Activated CD4-positive, alpha-beta memory T cell treated with anti-CD3 and anti-CD28 coated beads, Interleukin-2, amount 10 ng/mL, durations not matched to agents 7 days and 5 days (primary cell): ENCODE measurements at places on chromosomes 13 and 19.

- H3K4me3 ChIP-seq = no peak overlapping the region
- peaks cover 38% of the 10 kb centered on the region for H3K36me3 ChIP-seq
- peaks cover 2% of the 10 kb centered on the region for H3K27me3 ChIP-seq
- H3K27ac ChIP-seq = no peak overlapping the region
Observed at GRCh38 chr19:1387684-1388636, 4.3 kb downstream of the NDUFS7 start.

- peaks cover 21% of the 10 kb centered on the region for H3K4me1 ChIP-seq
- H3K4me3 ChIP-seq = peak within 1 kb of the TSS; percentile 79
Observed at GRCh38 chr13:20231839-20232555, at the start of gene GJB6. GJB6 (minus strand) TSS chr13:20232319; CDS start chr13:20223480, 8,839 bp downstream.

DNA sequence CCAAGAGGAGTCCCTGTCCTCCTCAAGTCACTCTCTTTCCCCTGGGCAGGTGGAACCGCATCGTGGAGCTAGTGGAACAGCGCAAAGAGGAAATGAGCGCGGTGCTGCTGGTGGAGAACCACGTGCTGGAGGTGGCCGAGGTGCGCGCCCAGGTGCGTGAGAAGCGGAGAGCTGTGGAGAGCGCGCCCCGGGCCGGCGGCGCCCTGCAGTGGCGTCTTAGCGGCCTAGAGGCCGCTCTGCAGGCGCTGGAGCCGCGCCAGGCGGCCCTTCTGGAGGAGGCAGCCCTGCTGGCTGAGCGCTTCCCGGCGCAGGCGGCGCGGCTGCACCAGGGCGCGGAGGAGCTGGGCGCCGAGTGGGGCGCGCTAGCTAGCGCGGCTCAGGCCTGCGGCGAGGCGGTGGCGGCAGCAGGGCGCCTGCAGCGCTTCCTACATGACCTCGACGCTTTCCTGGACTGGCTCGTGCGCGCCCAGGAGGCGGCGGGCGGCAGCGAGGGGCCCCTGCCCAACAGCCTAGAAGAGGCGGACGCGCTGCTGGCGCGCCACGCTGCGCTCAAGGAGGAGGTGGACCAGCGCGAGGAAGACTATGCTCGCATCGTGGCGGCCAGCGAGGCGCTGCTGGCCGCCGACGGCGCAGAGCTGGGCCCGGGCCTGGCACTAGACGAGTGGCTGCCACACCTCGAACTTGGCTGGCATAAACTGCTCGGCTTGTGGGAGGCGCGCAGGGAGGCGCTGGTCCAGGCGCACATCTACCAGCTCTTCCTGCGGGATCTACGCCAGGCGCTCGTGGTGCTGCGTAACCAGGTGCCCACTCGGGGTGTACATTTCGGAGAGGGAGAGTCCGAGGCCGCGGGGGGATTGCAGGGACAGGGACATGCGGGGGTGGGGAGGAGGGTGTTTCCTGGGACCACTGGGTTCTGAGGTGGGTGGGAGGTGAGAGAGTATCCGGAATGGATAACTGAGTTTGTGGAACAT lies 52.8 kb downstream of the SPTBN4 start:
- no peak for DNase-seq
- H3K27me3 ChIP-seq = peaks cover 22% of the 10 kb centered on the region
- no peak overlapping the region for H3K27ac ChIP-seq
- no peaks in the 10 kb centered on the region for H3K36me3 ChIP-seq
- H3K4me1 ChIP-seq = peaks cover 3% of the 10 kb centered on the region
- no peak overlapping the region for H3K4me3 ChIP-seq

GRCh38 chr19:18865973-18866799 lies 29.8 kb downstream of the CERS1 start:
- peak; percentile 65 for DNase-seq
- no peaks in the 10 kb centered on the region for H3K27me3 ChIP-seq
- H3K27ac ChIP-seq = no peak overlapping the region
- peaks cover 62% of the 10 kb centered on the region for H3K36me3 ChIP-seq
- no peak overlapping the region for H3K4me3 ChIP-seq

DNA sequence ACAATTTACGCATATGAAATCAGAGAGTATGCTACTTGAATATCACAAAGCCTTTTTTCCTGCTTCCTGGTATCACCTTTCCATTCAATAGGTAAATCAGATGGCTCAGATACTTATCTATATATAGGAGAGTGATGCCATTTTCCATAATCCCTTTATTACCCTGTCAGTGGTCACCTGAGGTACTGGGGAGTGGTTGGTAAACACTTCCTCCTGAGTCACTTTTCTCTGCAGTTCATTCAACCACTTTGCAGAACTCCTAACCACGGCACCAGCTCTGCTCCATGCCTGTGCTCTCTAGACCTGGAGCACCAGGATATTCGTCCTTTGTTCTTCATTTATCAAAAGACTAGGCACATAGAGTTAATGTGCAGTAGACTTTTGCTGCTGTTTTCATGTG lies 748.5 kb upstream of the KLHL1 start:
- no peaks in the 10 kb centered on the region for H3K36me3 ChIP-seq
- no peak for DNase-seq
- H3K4me1 ChIP-seq = no peaks in the 10 kb centered on the region
- H3K27me3 ChIP-seq = no peaks in the 10 kb centered on the region
- no peak overlapping the region for H3K27ac ChIP-seq
- H3K4me3 ChIP-seq = no peak overlapping the region

- no peak overlapping the region for H3K4me3 ChIP-seq
- no peak for DNase-seq
- peaks cover 14% of the 10 kb centered on the region for H3K4me1 ChIP-seq
- no peaks in the 10 kb centered on the region for H3K36me3 ChIP-seq
- peaks cover 5% of the 10 kb centered on the region for H3K27me3 ChIP-seq
Observed at GRCh38 chr13:77387607-77388200, 60.8 kb upstream of the MYCBP2 start.

DNA sequence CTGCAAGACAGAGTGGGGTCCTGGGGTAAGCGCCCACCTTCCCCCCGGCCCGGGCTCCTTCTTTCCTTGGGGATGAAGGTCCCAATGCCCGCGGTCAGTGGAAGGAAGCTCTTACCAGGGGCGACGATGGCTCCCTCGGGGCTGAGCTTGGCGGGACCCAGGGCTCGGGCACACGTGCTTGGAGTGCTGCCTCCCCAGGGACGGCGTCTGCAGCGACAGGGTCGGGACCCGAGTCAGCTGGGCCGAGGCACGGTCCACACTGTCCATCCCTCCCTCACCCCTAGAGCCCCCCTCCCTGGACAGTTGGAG lies 3.5 kb downstream of the JSRP1 start:
- H3K27me3 ChIP-seq = peaks cover 30% of the 10 kb centered on the region
- H3K4me1 ChIP-seq = peaks cover 17% of the 10 kb centered on the region
- DNase-seq = no peak
- H3K36me3 ChIP-seq = peaks cover 6% of the 10 kb centered on the region

DNA sequence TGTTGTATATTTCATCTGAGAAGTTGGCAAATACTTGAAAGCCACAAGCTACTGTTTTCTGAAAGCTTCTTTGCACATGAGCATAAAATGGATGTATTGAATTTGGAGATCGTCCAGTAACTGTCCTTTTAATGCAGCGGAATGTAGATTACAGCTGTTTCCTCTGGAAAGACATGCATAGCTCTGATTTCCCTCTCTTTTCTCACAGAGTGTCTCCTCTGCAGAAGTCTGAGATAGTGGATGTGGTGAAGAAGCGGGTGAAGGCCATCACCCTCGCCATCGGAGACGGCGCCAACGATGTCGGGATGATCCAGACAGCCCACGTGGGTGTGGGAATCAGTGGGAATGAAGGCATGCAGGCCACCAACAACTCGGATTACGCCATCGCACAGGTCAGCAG lies 283.0 kb downstream of the SHISA2 start:
- peaks cover 3% of the 10 kb centered on the region for H3K36me3 ChIP-seq
- no peak for DNase-seq
- no peaks in the 10 kb centered on the region for H3K27me3 ChIP-seq
- H3K27ac ChIP-seq = no peak overlapping the region
- H3K4me3 ChIP-seq = no peak overlapping the region

- H3K27me3 ChIP-seq = peaks cover 17% of the 10 kb centered on the region
- H3K36me3 ChIP-seq = no peaks in the 10 kb centered on the region
- DNase-seq = no peak
- H3K27ac ChIP-seq = no peak overlapping the region
Observed at GRCh38 chr13:98396071-98396710, 180.7 kb downstream of the STK24 start.

- peaks cover 1% of the 10 kb centered on the region for H3K27me3 ChIP-seq
- H3K27ac ChIP-seq = no peak overlapping the region
- DNase-seq = no peak
- no peak overlapping the region for H3K4me3 ChIP-seq
Observed at GRCh38 chr13:110017379-110017778, 231.0 kb upstream of the IRS2 start.

DNA sequence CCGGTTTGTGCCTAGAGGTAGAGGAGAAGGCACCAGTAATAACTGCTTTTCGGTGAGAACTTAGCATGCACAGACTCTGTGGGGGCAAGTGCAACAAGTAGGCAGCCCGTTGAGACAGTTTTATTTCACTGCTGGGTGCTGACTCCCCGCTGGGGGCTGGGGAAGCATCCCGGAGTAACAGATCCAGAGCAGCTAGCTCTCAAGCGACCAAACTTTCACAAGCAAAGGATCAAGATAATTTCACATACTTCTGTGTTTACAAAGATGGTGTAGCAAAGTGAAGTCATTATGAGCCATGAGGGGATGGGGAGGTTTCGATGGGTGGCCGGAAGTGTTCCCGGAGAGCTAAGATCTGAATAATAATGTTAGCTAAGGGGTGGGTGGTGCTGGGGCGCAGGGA lies 2.8 kb downstream of the NACC1 start:
- H3K27ac ChIP-seq = peak overlapping the region; percentile 47
- H3K36me3 ChIP-seq = peaks cover 12% of the 10 kb centered on the region
- peaks cover 53% of the 10 kb centered on the region for H3K4me1 ChIP-seq
- H3K4me3 ChIP-seq = no peak overlapping the region
- no peaks in the 10 kb centered on the region for H3K27me3 ChIP-seq
- no peak for DNase-seq

DNA sequence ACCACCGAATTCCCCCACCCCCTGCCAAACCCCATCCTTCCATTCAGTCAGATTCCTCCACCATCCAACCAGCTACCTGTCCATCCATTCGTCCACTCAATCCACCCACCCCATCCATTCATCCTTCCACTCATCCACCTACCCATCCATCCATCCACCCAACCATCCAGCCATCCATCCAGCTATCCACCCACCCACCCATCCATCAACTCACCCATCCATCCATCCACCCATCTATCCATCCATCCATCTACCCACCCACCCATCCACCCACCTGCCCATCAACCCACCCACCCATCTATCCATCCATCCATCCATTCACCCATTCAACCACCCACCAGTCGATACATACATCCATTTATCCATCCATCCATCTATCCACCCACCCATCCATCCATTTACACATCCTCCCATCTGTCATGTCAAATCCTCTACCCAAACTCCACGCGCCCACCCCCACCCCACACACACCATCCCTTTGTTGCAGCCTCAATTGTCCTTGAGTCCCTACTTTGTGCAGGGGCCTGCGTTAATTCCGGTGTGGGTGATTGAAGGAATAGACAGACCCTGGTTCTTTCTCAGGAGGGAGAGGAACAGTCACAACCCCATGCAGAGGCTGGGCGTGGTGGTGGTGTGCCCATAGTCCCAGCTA lies 5.3 kb upstream of the SLC5A5 start:
- H3K36me3 ChIP-seq = peaks cover 33% of the 10 kb centered on the region
- H3K4me3 ChIP-seq = no peak overlapping the region
- H3K4me1 ChIP-seq = peaks cover 33% of the 10 kb centered on the region

- peaks cover 52% of the 10 kb centered on the region for H3K36me3 ChIP-seq
- H3K27me3 ChIP-seq = no peaks in the 10 kb centered on the region
- H3K4me3 ChIP-seq = peak within 1 kb of the TSS; percentile 93
- H3K4me1 ChIP-seq = peaks cover 57% of the 10 kb centered on the region
- peak; percentile 90 for DNase-seq
- H3K27ac ChIP-seq = peak within 1 kb of the TSS; percentile 95
Observed at GRCh38 chr19:3984908-3985642, at the start of gene EEF2. EEF2 (minus strand) TSS chr19:3985463; CDS start chr19:3985380, 83 bp downstream.

GRCh38 chr19:10662384-10663251 lies 8.5 kb downstream of the ILF3 start:
- H3K27me3 ChIP-seq = no peaks in the 10 kb centered on the region
- no peak overlapping the region for H3K4me3 ChIP-seq
- peaks cover 54% of the 10 kb centered on the region for H3K4me1 ChIP-seq
- H3K36me3 ChIP-seq = peaks cover 25% of the 10 kb centered on the region
- peak overlapping the region; percentile 48 for H3K27ac ChIP-seq

GRCh38 chr13:109955598-109955997 lies 169.2 kb upstream of the IRS2 start:
- no peaks in the 10 kb centered on the region for H3K4me1 ChIP-seq
- peaks cover 2% of the 10 kb centered on the region for H3K27me3 ChIP-seq
- H3K27ac ChIP-seq = no peak overlapping the region
- no peak overlapping the region for H3K4me3 ChIP-seq
- no peaks in the 10 kb centered on the region for H3K36me3 ChIP-seq
- no peak for DNase-seq

- H3K36me3 ChIP-seq = peaks cover 8% of the 10 kb centered on the region
- H3K27ac ChIP-seq = no peak overlapping the region
- no peak for DNase-seq
- H3K27me3 ChIP-seq = peaks cover 26% of the 10 kb centered on the region
- H3K4me1 ChIP-seq = peaks cover 33% of the 10 kb centered on the region
- no peak overlapping the region for H3K4me3 ChIP-seq
Observed at GRCh38 chr19:35251456-35251855, 2.7 kb downstream of the LSR start.

GRCh38 chr13:79485014-79485811 lies 4.3 kb downstream of the NDFIP2 start:
- peaks cover 36% of the 10 kb centered on the region for H3K36me3 ChIP-seq
- peaks cover 8% of the 10 kb centered on the region for H3K27me3 ChIP-seq
- DNase-seq = no peak
- peak overlapping the region; percentile 48 for H3K27ac ChIP-seq

DNA sequence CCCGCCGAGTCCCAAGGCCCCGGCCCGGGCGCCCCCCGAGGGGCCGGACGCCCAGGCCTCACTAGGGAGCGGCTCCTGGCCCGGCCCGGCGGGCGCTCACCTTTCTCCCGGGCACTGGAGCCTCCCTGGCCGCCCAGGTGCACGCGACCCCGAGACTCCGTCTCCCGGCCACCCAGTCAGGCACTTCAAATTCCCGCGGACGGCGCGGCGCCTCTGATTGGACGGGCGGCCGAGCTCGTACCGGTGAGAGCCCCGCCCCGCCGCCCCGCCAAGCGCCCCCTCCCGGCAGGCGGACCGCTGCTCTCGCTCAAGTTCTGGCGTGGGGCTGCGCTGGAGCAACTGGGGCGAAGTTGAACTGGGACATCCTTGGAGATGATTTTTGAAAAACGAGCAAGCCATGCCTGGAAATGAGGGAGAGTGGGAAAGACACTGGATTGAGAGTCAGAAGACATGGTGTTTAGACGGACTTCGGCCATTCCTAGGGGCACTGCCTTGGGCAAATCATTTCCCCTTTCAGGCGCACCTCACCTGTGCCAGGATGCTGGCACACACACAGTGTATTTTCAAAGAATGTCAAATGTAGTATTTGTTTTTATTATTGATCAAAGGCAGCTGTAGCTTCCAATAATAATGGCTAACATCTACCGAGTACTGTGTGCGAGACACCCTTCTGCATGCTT lies 485.3 kb downstream of the UQCRFS1 start:
- H3K27me3 ChIP-seq = peaks cover 18% of the 10 kb centered on the region
- peaks cover 1% of the 10 kb centered on the region for H3K4me1 ChIP-seq
- H3K4me3 ChIP-seq = no peak overlapping the region

DNA sequence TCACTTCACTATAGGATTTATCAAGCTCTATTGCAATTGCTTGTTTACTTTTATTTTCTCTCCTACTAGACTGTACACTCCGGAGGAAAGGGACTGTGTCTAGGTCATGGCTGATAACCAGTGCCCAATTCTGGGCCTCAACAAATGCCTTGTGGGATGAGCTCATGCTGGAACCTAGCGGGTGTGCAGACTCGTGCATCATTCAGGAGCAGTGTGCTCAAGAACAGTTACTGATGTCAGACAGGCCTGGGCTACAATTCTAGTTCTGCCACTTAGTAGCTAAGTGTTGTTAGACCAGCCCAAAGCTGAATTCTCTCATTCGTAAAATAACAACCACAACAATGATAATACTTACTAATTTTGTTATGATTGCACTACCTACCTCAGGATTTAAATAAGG lies 95.4 kb downstream of the CYSLTR2 start:
- DNase-seq = no peak
- no peak overlapping the region for H3K27ac ChIP-seq
- no peaks in the 10 kb centered on the region for H3K36me3 ChIP-seq
- peaks cover 18% of the 10 kb centered on the region for H3K4me1 ChIP-seq
